ENCODE measurements at places on chromosomes 1 and 21.

GRCh38 chr1:34792424-34792823 lies 375 bp upstream of the GJA4 start:
- no peak for DNase-seq

- no peak for DNase-seq
Observed at GRCh38 chr1:116664366-116664977, 3.1 kb downstream of the IGSF3 start.

DNA sequence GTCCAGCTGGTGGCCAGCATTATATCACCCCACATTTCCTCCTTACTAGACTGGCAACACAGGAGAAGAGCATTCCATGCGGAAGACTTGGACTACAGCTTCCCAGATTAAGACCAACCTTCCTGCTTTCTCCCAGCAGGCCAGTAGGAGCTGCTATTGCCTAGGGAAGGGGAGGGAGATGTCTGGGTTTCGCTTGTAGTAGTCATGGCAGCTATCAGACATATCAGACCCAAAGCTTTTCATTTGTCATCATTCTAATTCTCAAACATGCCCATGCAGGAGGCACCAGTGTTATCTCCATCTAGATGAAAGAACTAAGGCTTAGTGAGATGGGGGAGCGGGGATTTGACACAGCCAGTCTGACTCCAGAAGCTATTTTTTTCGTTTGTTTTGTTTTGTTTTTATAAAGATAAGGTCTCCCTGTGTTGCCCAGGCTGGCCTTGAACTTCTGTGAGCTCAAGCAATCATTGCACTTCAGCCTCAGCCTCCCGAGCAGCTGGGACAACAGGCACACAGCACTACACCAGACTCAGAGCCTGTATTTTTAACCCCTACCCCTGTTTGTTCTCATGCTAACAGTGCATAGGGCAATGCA lies 4.5 kb downstream of the PLA2G2A start:
- DNase-seq, result peak; percentile 75

- DNase-seq, result no peak
Observed at GRCh38 chr1:53308506-53308905, 19.4 kb downstream of the LRP8 start.

- DNase-seq, result peak; percentile 100
Observed at GRCh38 chr1:43206600-43207228, 34.6 kb downstream of the CFAP57 start.

GRCh38 chr1:233738850-233739249 lies 124.9 kb downstream of the KCNK1 start:
- DNase-seq, result no peak

DNA sequence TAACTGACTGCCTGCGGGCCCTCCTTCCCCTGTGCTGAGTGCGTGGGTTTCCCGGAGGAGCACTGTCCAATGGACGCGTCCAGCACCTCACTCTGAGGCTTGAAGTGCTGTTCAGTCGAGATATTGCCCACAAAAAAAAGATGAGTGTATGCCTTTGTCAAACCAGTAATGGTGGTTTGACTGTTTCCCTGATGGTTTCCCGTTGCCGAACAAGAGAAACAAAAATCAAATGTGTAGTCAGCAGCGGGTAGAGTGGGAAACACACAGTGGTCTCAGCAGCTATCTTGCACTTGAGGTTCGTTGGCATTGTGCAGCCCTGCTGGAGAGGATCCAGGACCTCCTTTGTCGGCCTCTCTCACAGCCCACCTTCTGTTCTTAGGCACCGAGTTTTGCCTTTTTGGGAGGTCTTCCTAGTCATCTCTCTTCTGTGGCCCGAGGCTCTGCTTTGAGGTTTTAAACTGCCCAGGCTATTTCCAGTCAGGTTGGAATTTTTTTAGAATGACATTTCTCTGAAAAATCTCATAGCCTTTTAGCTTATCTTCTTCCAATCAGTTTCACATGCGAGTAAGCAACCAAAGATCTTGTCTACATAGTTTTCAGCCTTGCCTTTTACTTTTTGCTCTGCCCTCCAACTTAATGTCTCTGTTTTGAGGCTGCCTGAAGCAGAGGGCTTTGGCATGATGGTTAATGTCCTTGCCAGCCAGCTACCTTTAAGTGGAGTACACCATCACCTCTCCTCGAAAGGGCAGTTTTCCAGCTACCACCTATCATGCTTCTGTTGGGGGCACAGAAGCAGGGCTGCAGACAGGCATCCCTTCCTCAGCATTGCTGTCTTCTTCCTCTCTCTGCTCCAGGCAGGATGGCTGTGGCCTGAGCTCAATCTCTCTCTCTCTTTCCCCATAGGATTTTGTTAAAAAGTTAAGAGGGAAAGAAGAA lies 132.3 kb downstream of the URB2 start:
- DNase-seq, result peak; percentile 91

- DNase-seq, result no peak
Observed at GRCh38 chr21:29151931-29152330, 21.5 kb downstream of the MAP3K7CL start.

Data from EH (cell line).